CD4-positive, alpha-beta T cell treated with Interleukin-15 for 1 hour (primary cell): ENCODE measurements at places on chromosomes 13 and 19.

- no peak for DNase-seq
Observed at GRCh38 chr19:3392480-3392879, 26.1 kb downstream of the NFIC start.

DNA sequence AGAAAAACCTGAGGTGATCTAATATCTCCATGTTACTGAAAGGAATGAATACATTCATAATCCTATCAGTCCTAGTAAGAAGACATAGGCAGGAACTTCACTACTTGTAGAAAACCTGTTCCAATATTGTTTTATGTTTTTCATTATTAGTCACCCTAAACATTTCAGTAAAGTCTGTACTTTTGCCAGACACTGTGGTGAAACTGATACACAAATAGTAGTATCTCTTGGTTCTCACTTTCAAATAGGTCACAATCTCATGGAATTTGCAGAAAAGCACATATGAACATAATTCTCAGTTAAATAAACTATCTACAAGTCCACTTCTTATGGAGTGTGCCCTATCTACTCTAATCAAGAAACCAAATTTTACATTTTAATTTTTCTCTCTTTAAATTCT is 88.3 kb upstream of the PCDH9 start:
- no peak for DNase-seq

- no peak for DNase-seq
Observed at GRCh38 chr13:26526702-26527216, 30.7 kb upstream of the WASF3 start.

- no peak for DNase-seq
Observed at GRCh38 chr13:60268203-60268555, 104.5 kb upstream of the DIAPH3 start.

DNA sequence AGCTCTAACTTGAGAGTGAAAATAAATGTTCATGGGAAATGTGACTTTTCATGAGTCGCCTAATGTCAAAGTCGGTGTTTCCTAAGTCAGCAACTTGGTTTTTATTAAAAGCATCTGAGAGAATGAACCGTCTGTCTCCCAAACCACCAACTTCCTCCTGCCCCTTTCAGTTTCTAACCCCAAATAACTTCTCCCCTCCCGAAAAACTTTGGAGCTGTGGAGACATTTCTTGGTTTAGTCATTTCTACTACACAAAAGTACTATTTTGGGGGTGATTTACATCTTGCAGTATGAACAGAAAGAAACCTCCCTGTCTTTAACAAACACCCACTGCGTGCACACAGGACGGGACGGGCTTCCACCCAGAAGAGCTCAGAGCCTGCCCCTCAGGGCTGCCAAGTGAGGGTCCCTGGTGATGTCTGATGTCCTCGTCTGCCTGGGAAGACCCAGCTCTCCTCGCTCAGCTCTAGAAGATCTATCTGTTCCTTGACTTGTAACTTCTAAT is 65.0 kb downstream of the RASA3 start:
- DNase-seq: no peak

DNA sequence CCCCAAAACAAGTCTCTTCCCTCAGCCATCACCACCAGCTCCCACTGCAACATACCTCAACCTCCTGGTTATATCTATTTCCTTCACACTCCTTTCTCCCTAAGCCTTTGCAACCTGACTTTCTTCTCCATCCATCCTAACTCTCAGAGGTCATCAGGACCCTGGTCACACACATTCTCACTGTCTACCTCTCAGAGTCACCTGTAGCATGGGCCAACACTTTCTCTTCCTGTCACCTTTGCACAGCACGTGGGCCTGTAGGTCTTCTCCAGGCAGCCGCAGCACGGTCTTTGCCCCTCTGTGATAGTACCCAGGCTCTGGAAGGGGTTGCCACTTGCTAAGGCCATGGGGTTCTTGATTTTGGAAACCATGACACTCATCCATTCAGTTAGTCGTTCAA is 921.1 kb downstream of the UQCRFS1 start:
- DNase-seq: no peak

GRCh38 chr13:102198418-102199311 is 203.2 kb downstream of the FGF14 start:
- no peak for DNase-seq

- peak; percentile 64 for DNase-seq
Observed at GRCh38 chr19:35247526-35248309, 1.1 kb upstream of the LSR start.

DNA sequence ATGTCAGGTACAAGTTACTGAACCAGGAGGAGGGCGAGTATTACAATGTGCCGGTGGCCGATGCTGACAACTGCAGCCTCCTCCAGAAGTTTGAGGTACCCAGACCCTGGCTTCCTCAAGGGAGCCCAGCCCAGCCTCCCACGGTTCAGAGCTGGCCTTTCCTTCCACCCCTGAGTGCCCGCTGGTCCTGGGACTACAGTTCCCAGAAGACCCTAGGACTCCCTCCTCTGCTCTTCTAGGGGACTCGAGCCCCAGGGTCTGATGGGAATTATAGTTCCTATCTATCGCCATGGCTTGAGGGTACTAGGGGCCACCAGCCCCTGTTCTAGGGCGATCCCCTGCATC is 11.0 kb downstream of the PRKCG start:
- DNase-seq: no peak

- no peak for DNase-seq
Observed at GRCh38 chr13:43356567-43356966, 333.2 kb downstream of the DNAJC15 start.

GRCh38 chr19:13917888-13918406 is 11.9 kb downstream of the CC2D1A start:
- DNase-seq: no peak
